Fibroblast of the aortic adventitia (primary cell): ENCODE measurements at places on chromosomes 5 and 9. TPM values are rescaled to one million over a fixed set of nuclear protein-coding genes. Genes with fewer than 3 reads are reported as not detected.

The SH3GLB2 gene
- total RNA-seq = 32.1 and 41.0 TPM in 2 replicates

The PCDHGB4 gene
- total RNA-seq = 9.0 and 17.4 TPM in 2 replicates

The PRRC1 gene
- total RNA-seq = 49.2 and 79.5 TPM in 2 replicates

The F2RL1 gene
- 3.1 and 35.1 TPM in 2 replicates for total RNA-seq

The PKD2L2 gene
- not detected in 2 replicates for total RNA-seq

The SPATA31A3 gene
- total RNA-seq = not detected in 2 replicates

The SLC4A9 gene
- not detected in 2 replicates for total RNA-seq

The PLEKHG4B gene
- total RNA-seq = not detected in 2 replicates

The PCDHGB2 gene
- 1.3 and 5.7 TPM in 2 replicates for total RNA-seq

The MARVELD2 gene
- 0.63 and 0.65 TPM in 2 replicates for total RNA-seq

The ETF1 gene
- total RNA-seq = 72.0 and 112 TPM in 2 replicates
